Fibroblast of skin of back (primary cell): ENCODE measurements at places on chromosomes 13 and 19.

DNA sequence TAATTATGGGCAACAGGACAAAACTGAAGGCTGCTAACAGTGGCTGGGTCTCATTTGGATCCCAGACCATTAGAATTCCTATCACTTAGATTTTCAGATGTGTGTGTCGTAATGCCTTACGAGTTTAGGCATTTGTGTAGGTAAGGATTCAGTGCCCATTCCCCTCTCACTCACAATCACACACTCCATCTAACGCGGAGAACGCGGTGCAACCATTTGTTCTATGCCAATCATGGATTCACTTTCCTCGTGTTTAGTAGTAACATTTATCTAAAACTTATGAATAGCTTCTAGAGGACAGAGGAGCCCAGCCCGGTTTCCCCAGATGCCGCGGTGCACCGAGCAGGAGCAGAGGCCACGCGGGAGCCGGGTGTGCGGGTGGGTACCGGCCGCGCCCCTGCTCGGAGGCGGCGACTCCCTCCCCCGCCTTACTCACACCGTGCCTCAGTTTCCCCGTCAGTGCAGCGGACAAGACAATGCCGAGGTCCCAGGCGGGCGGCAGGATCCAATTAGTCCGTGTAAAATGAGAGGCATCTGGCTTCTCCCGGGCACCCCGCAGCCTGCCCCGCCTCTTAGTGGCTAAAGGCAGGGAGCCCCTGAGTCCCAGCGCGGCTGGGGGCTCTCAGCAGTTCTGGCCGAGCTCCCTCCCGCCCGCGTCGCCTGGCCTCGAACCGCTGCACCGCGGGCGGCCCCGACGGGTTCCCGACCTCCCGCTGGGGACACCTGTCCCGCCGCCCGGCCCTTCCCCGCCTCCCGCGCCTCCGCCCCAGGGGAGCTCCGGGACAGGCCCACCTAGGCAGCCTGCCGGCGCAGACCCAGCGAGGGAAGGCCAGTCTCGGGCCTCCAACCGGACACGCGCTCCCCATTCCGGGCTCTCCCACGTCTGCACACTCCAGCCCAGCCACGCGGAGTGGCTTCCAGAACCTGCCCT, 5.9 kb upstream of the C1QTNF9B start:
- DNase-seq: no peak

GRCh38 chr19:12777217-12778016, 2.1 kb upstream of the HOOK2 start:
- peak; percentile 81 for DNase-seq

DNA sequence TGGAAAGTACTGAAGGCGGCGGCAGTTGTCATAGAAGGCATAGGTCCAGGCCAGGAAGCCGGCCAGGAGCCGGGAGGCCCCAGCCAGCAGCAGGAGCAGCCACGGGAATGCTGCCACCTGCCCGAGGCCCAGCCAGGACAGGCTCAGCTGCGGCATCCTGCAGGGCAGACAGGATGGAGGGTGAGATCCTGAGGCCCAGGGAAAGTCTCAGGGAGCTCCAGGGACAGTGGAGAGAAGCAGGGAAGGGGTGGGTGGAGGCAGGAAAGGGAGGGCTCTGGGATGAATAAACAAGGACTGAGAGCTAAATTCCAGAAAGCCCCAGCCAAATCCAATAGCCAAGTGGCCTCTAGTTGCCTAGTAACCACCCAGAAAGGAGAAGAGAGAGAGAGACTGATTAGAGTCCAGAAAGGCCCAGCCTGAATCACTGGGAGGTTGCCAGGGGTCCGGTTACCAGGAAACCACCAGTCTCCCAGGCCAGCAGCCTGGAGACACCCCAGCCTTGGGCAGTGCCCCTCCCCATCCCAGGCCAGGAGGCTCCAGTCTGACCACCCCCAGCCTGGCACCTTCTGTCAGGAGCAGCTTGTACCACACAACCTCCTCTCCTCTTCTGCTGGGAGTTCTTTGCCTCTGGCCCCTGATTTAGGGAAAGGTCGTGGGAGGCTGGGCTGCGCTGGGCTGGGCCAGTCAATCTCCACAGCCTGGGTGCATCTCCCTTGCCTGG, 7.5 kb upstream of the OR10H5 start:
- peak; percentile 11 for DNase-seq

GRCh38 chr13:23488442-23488841, 54.9 kb upstream of the SACS start:
- DNase-seq: peak; percentile 70

DNA sequence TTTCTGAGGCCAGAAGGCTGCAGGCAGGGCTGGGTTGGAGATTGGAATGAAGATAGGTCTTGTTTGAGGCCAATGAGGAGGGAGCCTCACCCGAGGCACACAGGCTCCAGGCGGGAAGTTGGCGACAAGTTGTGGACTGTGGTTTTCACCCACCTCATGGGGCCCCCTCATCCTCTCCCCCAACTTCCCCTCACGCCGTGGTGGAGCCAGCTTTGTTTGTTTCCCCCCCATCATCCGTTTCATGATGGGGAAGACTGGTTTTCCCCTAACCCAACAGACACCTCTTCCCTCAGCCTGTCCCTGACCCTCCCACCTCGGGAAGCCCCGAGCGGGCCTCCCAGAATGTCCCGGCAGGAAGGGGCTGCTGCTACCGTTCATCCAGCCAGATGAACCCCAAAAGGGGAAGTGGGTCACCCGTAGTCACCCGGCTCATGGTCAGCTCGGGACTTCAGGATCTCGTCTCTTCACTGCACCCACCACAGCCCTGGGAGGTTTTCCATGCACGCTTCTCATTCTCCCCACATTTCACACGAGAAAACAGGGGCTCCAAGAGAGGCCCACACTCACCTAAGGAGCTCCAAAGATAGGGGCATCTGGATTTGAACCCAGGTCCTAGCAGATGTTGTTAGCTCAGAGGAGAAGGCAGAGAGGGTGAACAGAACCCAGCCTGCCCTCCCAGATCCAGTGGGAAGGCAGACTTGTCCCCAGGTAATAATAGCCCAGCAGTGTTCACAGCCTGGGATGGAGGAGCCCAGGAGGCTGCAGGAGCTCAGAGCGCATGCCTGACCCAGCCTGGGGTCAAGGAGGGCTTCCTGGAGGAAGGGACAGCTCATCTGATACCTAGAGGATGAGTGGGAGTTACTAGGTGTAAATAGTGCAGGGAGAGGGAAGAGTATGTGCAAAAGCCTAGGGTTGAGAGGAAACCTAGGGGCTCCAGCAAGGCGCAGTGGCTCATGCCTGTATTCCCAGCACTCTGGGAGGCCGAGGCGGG, 23.5 kb downstream of the CEACAM16 start:
- DNase-seq: no peak

DNA sequence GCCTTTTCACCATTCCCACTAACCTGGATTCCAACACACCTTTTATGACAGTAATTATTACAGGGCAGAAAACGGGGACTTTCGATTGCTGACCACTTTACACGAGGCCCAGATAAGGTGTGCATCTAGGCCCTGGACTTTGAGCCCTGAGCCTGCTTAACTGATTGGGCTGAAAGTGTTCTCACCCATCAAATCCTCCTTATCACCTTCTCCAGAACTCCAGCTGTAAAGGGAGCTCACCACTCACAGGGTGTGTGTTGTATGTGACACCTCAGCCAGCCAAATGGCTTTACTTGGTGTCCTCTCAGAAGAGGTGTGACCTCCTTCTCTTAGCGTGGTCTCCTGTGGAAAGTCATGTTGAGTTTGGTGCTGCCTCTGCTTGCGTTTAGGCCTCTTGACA, 36.5 kb downstream of the SIPA1L3 start:
- no peak for DNase-seq

GRCh38 chr19:28196101-28196500, 1016.9 kb downstream of the UQCRFS1 start:
- no peak for DNase-seq

- peak; percentile 34 for DNase-seq
Measured at GRCh38 chr19:31220540-31220939, 128.7 kb downstream of the TSHZ3 start.

DNA sequence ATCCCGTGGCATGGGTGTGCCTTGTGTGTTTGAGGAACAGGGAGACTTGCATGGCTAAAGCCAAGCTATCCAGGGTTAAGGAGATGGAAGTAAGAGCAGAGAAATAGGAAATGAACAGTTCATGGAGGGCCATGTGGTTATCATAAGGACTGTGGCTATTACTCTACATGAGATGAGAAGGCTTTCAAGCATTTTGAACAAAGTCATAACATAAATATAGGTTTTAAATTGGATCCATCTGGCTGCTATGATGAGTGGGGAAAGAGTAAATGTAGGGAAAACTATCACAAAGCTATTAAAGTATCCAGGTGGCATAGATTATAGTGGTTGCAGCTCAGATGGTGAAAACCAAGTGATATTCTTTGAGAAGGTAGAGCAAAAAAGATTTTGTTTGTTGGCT, 184.1 kb downstream of the PCDH17 start:
- DNase-seq: no peak

- DNase-seq: no peak
Measured at GRCh38 chr13:94210816-94211215, 268.7 kb downstream of the DCT start.

DNA sequence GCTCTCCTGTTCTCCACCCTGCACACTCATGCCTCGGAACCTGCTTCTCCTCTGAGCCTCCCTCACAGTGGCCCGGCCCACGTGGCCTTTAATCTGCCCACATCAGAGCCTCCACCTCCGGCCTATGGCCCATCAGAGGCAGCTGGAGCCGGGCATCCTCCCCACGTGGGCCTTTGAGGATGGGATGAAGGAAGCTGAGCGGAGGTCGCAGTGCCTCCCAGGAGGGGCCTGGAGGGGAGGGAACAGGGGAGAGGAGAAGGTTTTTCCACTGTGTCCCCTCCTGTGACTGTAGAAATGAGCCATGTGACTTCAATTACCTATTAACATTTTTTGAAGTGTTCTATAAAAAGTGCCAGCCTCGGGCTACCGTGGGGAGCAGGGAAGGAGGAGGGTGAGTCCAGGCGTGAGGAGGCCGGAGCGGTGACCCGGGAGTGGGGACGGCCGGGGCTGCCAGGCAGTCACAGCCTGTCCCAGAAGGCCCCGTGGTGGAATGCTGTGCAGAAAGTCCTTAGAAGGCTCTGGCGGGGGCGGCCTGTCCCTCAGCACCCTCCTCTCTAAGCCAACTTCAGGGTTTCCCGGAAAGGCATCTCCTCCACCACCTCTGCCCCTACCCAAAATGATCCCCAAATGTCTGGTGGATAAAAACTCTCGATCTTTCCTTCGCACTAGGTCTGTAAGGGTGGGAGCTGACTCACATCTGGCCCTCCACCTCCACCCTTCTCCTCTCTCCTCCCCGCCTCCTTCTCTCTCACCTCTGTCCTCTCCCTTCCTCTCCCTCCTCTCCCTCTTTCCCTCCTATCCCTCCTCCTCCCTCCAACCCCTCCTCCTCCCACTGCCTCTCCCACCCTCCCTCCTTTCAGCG, 24.8 kb upstream of the SLC1A5 start:
- no peak for DNase-seq

DNA sequence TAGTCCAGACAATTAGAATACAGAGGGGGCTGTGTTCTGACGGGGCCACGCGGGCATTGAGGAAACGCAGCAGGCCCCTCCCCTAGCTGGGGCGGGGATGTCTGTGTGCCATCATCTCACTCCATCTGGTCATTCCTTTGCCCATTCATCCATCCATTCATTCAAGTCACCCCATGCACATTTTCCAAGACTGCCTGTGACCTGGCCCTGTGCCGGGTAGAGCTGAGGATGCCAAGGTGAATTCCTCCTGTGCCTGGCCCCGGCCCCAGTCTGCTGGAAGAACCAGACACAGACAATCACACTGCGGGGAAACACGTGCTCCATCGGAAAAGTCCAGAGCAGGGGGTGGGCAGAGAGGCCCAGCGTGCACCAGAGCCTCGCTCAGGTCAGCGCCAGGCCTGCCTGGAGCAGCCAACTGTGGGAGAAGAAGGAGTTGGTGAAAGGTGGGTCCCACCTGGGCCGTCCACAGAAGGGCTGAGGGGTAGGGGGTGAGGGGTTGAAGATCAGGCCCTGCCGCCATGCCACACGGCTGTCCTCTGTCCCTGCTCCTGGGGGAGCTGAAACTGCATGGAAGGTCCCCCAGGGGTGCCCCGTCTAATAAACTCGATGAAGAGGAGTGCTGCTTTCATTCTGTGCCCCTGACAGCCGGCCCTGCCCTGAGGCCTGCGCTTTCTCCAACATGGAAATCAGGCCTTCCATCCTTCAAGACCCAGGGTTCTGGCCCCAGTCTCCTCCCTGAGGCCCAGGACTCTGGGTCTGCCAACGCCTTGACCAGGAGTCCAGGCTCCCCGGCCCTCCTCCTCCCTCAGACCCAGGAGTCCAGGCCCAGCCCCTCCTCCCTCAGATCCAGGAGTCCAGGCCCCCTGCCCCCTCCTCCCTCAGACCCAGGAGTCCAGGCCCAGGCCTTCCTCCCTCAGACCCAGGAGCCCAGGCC, 1.6 kb upstream of the CACNG6 start:
- no peak for DNase-seq

DNA sequence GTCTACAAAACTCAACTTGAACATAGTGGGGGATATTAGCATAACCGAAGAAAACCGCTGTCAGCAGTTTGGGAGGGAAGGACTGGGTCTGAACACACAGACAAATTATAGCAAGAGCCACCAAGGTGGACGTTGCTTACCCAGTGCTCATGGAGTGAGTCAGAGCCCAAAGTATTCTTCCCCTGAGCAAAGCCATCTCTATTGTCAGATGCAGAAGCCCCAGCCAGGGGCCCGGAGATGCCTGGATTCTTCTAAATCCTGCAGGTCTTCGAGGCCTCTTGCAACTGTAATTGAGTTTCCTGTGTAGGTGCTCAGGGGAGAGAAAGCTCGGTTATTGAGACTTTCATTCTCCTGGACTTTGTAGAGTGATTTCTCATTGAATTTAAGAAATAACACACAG, 384.5 kb downstream of the IRS2 start:
- no peak for DNase-seq

DNA sequence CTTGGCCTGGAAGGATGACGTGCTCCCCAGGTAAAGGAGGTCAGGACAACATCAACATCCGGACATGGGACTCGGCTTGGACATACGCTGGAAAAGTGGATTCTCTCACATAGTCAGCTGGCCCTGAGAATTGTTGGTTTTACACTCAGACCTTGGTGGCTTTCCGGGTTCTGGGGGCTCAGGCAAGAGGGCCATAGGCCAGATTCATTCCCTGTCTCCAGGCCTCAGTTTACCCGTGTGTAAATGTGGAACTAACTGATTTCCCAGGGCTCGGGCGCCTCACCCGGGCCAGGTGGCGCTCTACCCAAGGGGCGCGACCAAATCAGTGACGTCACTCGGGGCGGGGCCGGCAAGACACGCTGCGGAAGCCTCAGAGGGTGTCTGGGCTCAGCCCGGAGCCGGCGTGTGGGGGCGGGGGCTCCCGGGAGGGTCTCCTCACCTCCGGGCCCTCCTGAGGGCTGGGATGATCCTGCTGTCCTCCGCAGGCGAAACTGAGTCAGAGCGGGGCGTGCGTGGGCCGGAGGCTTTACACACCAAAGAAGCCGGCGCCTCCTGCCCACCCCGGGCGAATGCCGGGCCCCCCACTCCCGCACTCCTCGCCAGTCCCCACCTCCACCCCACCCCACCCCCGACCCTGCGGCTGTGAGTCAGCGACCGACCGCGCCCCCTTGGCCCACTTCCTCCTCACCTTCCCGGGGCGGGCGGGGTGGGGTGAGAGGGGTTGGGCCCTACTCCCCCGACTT, 862 bp upstream of the VASP start:
- peak; percentile 91 for DNase-seq
